Renal cortical epithelial cell (primary cell): ENCODE measurements at places on chromosomes 3 and 15.
A peak's percentile ranks its signal among the peaks of the same experiment; 100 is the strongest.

DNA sequence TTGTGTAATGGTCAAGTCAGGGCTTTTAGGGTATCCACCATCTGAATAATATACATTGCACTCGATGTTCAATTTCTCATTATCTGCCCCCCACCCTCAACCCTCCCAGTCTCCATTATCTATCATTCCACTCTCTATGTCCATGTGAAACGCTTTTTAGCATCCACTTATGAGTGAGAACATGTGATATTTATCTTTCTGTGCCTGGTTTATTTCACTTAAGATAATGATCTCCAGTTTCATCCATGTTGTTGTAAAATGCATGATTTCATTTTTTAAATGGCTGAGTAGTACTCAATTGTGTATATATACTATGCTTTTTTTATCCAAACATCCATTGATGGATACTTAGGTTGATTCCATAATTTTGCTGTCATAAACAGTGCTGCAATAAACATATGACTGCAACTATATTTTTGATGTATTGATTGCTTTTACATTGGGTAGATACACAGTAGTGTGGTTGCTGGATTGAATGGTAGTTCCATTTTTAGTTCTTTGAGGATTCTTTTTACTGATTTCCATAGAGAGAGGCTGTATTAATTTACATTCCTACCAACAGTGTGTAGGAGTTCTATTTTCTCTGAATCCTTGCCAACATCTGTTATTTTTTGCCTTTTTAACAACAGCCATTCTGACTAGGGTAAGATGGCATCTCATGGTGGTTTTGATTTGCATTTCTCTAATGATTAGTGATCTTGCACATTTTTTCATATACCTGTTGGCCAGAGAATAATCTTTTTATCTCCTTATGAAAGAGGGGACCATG is 332.9 kb upstream of the TGFBR2 start:
- peak; percentile 70 for DNase-seq

- no peak for DNase-seq
Measured at GRCh38 chr3:94009608-94010007, 18.8 kb downstream of the STX19 start.

DNA sequence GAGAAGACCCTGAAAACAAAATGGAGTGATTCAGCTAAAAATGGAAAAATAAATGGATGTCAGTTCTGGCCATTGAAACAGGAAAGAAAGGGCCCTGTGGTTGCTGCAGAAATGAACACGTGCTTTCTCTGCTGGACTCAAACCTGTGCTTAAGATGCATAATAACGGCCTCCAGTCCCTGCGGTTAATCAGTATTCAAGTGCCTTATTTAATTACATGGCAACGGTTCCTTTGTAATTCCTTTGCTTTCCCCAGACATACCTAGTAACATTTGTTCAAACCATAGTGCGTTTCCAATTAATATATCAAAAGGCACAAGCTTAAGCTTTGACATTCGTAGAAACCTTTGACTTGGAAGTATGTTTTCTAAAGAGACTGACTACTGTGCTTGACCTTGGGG is 428.3 kb downstream of the GABRG3 start:
- DNase-seq, result no peak

GRCh38 chr3:54378184-54378583 is 255.8 kb downstream of the CACNA2D3 start:
- no peak for DNase-seq

- DNase-seq, result no peak
Measured at GRCh38 chr15:77940381-77940947, 137.0 kb downstream of the TBC1D2B start.

DNA sequence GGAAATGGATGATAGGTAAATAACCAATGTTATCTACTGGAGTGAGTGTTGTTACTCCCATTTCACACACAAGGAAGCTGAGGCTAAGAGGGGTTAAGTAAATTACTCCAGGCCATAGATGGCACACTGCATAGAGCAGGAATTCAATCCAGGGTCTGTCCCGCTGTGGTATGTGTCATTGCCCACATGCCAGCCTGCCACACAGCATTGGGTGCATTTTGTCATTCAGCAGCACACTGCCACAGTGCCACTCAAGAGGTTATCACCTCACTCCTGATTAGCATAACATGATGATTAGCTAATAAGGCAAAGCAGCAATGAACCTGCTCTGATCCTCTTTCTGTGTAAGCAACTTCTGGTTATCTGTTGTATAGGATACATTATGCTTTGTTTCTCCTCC is 157.4 kb upstream of the CTNNB1 start:
- DNase-seq, result no peak

DNA sequence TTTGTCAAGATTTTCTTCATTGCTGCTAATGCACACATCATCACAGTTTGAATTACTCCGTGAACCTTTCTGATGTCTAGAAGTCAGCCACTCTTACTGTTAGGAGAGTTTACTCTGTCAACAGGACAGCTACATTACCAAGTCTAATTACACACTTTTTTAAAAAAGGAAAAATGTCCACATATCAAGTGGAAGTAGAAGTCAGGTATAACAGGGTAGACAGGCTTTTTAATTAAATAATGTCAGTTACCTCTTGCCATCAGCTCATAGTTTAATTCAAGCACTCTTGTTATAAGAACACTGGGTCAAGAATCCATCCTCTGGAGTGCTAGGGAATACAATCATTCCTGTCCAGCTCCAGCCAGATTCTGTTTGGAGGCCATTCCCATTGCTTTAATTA is 232.8 kb downstream of the TAFA4 start:
- DNase-seq, result no peak

DNA sequence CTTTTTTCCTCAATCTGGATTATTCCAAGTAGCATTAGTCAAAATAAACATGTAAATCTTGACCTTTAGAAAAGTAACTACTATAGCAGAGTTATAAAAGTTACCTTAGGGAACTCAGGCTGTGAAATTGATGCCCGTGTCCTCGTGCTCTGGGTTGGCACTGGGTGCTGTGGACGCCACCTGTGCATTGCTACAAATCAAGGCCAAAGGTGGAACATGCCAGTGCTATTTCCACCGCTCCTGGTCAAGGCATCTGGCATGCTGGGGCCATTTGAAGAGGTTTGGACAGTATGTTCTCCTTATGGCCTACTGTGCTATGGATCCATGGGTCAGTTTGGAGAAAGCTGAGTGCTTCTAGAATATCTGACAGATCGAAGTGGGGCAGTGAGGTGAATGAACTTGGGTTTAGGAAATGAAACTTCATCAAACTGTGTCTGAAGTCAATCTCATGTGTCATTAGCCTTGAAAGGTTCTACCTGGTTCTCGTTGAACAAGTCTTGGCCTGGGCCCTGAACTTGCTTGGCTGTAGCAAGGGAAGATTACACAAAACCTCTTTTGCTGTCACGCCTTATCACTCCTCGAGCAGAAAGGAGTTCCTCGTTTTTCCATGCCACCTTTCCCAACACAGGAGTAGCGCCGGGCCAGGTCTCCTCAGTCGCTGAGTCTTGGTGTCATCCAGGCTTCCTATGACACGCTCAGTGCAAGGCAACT is 397.6 kb upstream of the RGMA start:
- no peak for DNase-seq

GRCh38 chr3:42080453-42080872 is 10.7 kb upstream of the TRAK1 start:
- peak; percentile 96 for DNase-seq

GRCh38 chr3:103863381-103863780 is 1428.6 kb downstream of the ZPLD1 start:
- DNase-seq, result no peak

DNA sequence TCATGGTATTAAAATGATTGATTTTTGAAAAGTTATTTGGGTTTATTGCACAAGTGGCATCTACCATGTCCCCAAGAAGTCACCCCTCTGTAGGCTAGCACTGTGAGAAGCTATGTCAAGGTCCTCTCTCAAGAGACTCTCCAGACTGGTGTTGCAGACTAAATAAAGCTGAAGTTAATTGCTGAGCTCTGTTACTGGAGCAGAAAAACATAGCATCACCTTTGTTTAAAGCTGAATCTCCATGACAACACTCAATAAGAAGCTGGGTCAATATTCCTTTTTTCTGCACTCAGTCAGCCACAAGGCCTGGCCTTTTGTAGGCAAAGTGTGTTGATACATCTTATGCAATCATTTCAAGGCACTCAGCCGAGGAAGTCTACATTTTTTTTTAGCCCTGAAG is 806.6 kb upstream of the LMCD1 start:
- peak; percentile 65 for DNase-seq

DNA sequence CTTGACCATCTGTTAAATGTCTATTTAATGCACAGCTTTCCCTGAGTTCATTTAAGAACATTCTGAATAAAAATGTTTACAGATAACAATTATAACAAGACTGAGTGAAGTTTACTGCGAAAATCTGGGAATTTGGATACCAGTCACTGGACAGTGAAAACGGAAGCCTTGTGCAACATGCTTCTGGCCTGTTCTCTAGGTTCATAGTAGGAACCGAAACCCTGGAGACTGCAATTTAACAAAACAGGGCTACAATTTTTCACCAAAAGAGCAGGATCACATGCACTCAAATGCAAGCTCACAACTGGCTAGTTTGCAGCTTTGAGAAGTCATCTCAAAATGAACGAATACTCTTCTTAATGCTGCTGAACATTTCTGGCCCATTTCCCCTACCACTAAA is 435.9 kb downstream of the NR2F2 start:
- no peak for DNase-seq

DNA sequence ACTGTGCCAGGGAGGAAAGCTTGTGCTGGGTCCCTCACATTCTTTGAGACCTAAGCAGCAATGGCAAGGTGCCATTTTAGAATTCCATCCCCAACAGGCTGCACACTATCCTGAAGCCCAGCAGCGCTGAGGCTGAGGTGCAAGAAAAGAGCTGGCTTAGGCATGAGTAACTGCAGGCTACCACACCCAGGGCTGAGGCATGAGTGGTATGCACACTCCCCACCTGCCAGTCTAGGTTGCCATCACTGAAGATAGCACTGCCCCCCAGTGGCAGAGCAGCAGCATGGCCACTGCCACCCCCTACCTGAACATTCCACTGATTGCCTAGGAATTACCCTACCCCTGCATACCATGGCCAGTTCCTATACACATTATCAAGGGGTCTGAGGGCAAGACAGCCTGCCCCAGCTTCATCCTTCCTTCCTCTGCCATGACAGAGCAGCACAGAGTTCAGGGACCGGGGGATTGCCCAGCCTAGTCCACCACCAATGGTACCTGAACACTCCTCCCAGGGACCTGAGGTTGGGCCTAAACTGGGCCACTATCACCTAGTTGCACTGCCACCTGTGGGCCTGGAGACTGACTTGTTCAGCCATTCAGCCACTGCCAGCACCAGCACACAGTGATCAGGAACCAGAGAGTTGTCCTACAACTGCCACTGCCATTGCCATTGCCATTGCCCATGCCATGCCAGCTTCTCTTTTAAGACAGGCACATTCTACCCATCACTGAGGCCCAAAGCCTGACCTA is 129.8 kb downstream of the SATB1 start:
- peak; percentile 91 for DNase-seq

DNA sequence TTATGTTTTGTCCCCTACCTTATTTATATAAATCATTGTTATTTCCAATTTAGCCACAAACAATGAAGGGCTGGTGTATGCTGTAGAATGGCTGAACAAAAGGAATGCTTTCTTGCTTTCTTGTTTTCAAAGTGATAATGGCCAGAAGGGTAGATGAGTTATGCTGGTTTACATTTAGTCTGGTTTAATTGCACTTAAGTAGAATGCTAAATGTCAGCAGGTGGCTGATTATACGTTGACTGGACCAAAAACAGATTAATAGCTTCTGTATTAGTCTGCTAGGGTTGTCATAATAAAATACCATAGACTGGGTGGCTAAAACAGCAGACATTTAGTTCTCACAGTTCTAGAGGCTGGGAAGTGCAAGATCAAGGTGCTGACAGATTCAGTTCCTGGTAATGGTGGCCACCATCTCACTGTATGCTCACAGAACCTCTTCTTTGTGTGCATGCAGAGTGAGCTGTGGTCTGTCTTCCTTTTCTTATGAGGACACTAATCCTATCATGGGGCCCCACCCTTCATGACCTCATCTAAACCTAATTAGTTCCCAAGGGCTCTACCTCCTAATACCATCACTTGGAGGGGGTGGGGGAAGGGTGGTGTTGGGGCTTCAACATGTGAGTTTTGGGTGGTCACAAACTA is 17.1 kb upstream of the XIRP1 start:
- no peak for DNase-seq

- peak; percentile 64 for DNase-seq
Measured at GRCh38 chr15:25810631-25811091, 52.5 kb downstream of the ATP10A start.

DNA sequence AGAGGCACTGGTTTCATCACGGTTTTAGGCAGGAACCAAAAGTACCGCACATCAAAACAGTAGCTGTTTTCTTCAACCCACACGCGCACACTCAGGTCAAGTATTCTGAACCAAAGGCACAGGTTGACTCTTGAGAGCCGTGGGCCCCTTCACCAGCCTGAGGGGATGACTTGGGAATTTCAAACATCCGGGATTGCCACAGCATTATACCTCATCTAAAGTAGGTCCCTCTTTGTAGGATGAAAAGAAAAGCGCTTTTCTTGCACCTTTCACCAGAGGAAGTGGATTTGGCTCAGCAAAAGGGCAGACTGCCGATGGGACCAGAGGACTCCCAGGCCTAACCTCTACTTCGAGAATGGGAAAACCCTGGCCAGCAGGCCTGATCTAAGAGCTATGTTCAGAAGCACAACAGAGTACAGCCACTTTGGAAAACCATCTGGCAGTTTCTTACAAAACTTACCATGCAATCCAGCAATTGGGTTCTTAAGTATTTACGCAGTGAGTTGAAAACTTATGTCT is 88.2 kb upstream of the PROK2 start:
- peak; percentile 67 for DNase-seq

- DNase-seq, result peak; percentile 52
Measured at GRCh38 chr15:77201665-77202064, 130.8 kb upstream of the TSPAN3 start.

DNA sequence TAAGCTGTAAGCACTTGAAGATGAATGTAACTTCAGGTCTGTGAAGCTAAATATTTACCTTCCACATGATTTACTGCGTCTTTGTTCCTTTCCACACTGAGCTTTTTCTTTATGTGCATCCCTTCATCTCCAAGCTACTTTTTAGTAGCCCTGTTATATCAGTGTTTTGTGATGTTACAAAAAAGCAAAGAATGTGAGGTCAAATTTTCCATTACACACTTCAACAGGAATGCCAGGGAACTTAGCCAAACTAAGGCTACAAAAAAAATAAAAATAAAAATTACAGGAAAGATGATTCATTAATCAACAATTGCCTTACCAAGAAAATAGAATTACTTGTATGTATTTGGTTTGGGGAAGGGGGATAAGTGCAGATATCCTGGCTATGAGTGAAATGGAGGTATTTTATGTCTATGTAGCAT is 73.0 kb downstream of the FILIP1L start:
- peak; percentile 91 for DNase-seq

DNA sequence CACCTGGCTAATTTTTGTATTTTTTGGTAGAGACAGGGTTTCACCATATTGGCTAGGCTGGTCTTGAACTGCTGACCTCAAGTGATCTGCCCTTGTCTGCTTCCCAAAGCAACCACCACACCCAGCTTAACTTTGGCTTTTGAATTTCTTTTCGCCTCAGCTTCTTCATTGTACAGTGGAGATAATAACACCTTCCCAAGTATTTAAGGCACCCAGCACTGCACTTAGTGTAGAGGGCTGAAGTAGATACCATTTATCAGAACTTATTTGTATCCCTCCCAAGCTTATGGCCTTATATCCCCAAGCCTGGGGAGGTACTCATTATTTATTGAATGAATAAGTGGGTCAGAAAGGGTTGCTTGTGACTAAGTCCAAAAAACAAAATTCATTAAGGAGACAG is 2.3 kb downstream of the SQOR start:
- no peak for DNase-seq
